ENCODE measurements at places on chromosomes 5 and 9.

DNA sequence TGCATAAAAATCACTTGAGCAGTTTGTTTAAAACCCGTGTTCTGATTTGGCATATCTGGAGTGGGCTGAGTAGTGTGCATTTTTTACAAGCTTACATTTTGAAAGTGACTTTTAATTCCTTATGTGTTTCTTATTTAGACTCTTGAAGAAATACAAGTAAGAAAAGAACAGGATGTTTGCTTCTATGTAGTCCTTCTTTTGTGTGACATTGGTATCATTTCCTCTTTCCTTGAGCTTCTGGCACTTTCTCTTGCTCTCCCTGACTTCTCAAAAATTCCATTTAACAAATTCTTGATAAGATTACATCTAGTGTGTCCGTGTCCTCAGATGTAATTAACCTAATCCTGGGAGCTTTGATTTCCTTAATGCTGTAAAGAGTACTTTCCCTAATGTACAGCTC lies 12.5 kb downstream of the GARNL3 start:
- DNase-seq: no peak

DNA sequence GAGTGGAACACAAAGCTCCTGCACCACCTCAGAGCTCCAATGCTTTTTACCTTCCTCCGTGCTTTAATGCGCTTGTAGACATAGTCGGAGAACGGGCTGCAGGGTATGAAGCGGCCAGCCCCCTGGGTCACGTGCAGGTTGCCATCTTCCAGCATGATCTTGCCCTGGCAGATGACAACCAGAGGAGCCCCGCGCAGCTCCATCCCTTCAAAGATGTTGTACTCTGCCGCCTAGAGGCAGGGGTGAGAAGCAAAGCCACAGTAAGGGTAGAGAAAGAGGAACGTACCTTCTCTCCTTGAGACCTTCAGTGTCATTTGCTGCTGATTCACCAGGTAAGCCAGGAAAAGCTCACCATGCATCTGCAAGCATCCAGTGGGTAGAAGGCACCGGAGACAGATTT lies 112.3 kb downstream of the DPYSL3 start:
- DNase-seq: no peak

GRCh38 chr5:127650022-127650421 lies 1.1 kb downstream of the CTXN3 start:
- DNase-seq: no peak

DNA sequence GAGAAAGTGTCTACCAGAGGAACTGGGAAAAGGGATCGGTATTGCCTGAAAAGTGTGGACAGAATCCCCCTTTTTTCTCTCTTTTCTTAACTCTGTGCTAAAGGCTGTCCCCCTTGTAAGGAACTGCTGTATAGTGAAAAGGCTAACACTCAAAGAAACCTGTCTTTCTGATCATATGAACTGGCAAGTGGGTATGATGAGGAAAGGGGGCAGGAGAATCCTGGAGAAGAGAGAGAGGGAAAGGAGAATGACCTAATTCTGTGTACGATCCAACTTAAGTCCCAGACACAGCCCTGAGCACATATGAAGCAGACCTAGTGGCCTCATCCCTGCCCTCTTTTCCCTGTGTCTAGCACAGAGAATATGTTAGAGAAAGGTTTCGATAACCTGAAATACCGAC lies 967 bp downstream of the ANKRD31 start:
- DNase-seq: no peak

GRCh38 chr5:32869216-32869615 lies 158.1 kb downstream of the NPR3 start:
- no peak for DNase-seq

DNA sequence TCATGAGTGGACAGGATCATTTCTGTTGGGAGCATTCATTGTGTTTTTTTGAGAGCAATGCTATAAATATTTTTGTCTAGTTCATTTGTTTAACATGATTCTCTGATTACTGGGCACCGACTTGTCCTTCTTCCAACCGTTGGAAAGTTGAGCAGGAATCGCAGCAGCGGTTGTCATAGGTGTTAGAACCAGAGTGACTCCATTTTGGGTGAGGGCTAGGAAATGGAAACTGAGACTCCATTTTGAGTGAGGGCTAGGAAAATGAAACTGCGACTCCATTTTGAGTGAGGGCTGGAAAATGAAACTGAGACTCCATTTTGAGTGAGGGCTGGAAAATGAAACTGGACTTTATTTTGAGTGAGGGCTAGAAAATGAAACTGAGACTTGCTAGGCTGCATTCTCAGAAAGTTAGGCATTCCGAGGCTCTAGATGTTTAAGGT lies 100.6 kb downstream of the ICE1 start:
- DNase-seq: no peak

GRCh38 chr9:110750272-110750671 lies 81.7 kb downstream of the MUSK start:
- DNase-seq: no peak

DNA sequence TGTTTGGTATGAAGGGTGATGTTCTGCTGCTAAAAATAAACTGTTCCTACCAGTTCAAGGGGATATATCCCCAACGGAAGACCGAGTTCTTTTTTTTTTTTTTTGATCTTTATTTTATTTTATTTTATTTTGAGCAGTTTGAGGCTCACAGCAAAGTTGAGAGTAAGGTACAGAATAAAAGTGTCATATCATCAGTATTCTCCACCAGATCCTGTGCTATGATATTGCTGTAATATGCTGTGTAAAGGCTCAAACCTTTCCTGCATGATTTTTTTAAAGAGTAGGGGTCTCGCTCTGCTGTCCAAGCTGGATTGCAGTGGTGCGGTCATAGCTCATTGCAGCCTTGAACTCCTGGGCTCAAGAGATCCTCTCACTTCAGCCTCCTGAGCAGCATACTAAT lies 34.8 kb upstream of the DHFR start:
- DNase-seq: no peak

GRCh38 chr5:16573401-16573800 lies 43.4 kb downstream of the RETREG1 start:
- no peak for DNase-seq

DNA sequence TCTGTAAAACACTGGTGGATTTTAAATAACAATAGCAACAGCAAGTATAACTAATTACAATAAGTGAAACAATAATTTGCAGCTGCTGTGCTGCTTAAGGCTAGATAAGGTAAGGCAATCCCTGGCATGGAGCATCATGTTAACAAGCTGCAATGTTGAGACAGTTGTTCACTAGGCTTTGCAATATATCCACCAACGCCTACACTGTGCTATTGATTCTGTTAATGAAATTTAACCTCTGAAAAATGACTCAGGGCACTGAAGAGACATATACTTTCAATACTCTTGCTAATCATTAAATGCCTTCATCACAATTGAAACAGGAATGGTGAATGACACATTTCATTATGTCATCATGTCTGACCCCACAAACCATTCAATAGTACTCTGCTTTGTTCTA lies 255.0 kb downstream of the EFNA5 start:
- DNase-seq: no peak

GRCh38 chr9:92660266-92660665 lies 9.7 kb downstream of the IPPK start:
- DNase-seq: no peak

DNA sequence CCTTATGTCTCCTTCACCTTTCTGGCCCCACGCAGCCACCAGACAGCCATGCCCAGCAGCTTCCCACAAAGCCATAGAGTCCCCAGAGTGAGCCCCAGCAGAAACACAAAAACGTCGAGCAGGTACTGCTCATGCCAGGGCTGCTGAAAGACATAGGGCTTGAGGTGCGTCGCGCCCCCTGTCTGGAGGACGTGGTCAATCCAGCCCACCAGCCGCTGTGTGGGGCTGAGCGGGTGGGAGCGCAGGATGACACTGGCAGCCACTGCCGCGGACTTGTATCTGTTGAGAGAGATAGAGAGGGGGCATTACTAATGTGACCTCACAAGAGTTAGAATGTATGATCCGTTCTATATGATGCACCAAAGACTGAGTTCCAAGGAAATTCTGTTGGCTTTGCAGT lies 31.0 kb downstream of the UGT3A2 start:
- DNase-seq: no peak

DNA sequence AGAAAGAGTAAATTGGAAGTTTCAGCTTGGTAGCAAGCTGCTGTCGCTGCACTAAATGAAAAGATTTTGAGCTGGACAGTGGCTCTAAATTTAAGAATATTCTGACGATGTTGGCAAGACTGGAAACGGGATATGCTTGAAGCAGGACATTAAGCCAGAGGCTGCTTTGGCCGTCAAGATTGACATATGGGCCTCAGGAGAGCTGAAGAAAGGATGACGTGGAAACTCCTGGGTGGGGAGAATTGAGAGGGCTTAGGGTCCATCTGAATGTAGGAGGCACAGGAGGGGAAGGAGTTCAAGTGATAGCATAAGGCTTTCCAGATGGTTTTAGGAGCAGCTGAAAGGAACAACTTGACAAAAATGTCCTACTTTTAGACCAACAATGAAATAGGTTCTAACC lies 108.9 kb downstream of the PAPPA start:
- no peak for DNase-seq

DNA sequence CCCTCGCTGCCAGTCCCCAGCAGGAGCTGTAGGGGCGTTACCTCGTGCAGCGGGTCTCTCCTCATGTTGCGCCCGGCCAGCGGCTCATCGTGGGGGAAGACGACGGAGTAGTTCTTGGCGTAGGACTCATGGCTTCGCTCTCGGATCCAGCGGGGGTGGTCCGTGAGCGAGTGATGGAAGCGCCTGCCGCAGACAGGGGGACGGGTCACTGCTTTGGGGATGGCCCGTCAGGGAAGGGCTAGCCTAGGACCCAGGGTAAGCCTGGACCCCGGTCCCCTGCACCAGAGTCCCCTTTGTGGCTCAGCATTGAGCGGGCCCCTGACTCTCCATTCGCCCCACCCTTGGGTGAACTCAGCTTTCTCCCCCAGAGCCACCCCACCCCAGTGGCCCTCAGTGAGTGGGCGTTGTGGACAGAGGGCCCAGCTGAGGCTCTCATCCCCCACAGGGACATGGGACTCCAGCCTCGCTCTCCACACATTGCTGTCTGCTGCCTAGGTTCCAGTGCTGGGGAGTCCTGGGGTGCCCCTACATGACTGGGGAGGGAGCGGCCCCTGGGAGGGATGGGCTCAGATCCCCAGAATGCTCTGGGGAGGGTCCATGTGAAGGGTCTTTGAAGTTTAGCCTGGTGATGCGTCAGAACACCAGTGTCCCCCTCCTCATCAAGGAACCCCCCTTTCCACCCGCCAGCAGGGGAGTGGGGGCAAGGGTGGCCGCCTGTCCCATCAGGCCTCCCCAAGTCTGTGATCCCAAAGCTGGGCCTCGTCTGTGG lies 29.7 kb downstream of the SARDH start:
- no peak for DNase-seq

- no peak for DNase-seq
Observed at GRCh38 chr9:114668146-114668545, 10.5 kb upstream of the TEX53 start.

GRCh38 chr5:60541980-60542379 lies 158.0 kb downstream of the DEPDC1B start:
- DNase-seq: no peak

DNA sequence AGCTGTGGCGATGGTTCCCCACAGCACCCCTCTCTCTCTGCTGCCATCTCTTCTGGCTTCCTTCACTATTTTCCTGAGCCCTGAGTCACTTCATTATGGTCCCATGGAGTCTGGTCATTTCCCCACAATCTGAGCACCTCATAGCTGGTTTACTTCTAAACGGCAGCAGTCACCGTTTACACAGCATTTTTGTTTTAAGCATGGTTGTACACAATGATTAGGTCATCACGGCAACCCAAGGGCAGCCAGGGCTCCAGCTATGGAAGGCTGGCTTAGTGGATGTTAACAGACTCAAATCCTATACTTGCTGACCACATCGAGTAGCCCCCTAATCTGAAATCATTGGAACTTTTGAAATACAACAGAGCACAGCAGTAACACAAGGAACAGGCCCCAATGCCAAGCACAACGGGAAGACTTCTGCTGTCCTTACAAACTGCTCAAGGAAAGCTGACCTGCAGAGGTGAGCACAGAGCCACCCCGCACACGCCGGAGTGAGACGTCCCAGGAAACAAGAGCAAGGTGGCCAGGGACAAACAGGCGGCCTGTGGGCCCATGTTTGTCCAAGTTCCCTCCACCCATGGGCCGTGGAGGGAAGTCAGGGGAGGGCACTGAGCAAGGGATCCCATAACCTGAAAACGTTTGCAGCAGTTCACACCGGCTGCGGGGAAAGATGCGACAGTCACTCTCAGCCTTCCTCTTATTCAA lies 22.9 kb downstream of the CAMSAP1 start:
- DNase-seq: no peak

Data from GM12891 (cell line).